ENCODE measurements at places on chromosomes 16 and 17.

DNA sequence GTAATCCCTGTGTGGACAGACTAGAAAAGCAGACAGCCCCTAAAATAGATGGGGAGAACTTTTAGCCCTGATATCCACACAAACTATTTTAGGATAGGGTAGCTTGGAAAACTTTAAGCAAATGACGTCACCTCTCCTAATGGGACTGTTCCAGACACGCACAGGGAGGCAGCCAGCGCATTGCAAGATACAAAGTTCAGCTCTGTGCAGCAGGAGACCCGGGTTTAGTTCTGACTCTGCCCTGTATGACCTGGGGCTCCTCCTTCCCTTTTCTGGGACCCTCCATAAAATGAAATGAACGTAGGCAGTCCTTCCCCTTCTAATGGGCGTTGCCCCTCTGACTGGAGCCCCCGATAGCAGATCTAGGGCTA, 6.3 kb downstream of the ZNF689 start:
- DNase-seq, result no peak

DNA sequence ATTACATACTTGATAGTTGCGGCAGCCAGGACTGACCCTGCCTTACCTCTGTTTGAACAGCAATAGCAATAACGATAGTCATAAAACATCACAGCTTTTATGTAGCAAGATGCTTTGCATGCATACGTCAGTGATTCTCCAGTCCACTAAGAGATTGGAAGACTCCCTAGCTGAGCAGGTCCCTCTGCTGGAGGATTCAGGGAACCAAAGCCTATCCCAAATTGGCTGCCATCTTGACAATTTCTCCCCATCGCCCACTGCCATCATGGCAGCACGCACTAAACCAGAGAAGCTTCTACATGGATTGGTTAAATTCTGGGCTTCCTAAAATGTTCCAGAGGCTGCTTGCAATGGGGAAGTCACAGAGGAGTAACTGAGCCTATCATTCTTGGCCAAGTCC, 360.6 kb upstream of the XYLT1 start:
- DNase-seq, result no peak

- DNase-seq, result no peak
Observed at GRCh38 chr17:9104370-9105041, 83.2 kb downstream of the NTN1 start.

DNA sequence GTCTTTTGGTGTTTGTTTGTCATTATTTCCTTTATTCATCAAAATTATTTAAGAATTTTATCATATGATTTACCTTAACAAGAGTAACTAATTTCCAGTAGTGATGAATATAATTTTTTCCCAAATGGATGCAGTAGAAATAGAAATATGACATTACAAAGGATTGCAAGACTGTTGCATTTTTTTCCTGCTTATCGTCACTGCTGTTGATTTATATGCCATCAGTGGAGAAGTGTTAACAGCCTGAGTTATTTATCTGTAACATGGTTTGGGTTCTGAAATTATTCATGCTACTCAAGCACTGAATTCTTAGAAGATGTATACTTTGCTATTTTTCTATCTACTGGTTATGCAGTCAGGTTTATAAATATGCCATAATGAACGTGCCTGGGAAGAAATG, 68.6 kb downstream of the TMEM100 start:
- DNase-seq, result no peak

DNA sequence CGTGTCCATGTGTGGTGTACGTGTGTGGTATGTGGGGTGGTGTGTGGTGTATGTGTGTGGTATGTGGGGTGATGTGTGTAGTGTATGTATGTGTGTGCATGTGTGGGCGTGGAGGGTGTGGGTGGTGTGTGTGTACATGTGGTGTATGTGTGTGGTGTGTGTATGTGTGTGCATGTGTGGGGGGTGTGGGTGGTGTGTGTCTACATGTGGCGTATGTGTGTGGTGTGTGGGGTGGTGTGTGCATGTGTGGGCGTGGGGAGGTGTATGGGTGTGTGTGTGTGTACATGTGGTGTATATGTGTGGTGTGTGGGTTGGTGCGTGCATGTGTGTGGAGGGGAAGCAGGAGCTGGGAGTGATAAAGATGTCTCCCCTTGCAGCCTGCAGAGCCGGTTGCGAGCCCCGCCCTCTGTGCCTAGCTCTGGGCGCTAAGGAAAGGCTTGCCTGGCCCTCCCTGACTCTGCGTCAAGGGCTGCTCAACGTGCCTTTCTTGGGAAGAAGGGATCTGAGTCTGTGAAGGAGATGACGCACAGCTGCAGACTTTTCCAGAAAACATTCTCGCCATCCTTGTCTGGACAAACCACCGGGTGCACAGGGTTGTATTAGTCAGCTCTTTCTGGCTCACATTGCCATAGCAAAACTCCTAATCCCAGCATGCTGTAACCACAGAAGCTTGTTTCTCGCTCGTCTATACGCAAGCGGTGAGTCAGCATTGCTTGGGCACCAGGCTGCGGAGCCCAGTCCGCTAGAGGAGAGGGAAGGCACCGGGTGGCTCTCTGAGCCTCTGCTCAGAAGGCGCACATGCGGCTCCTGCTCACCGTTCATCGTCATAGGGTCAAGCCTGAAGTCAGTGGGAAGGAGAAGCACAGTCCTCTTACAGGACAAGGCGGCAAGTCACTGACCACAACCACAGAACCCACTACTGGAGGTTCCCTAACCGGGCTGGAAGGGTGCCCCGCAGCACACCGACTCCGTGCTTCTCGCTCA, 2.0 kb upstream of the CD300H start:
- DNase-seq, result no peak

GRCh38 chr16:15031179-15031578, 24.7 kb downstream of the NTAN1 start:
- DNase-seq, result no peak

DNA sequence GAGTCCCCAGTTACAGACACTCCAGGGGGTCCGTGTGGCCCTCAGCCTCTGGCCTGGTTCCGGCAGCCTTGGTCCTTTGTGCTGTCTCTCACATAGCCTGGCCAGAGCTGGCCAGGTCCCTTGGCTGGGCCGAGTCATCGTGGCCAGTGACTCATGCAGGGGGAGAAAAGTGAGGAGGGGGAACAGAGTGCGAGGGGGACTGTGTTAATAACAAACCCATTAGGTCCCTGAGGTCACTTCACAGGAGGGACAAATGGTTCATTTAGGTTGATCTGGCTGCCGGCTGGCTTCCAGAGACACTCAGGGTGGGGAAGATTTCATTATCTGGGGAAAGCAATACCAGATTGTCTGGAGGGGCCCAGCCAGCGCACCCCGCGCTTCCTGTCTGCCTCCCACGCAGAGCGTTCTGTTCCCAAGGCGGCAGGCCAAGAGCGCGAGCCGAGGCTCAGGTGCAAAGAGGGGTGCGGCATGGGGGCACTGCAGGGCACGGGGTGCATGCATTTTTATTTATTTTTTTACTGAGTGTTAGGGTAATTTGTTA, 223.1 kb downstream of the SEC14L1 start:
- no peak for DNase-seq

DNA sequence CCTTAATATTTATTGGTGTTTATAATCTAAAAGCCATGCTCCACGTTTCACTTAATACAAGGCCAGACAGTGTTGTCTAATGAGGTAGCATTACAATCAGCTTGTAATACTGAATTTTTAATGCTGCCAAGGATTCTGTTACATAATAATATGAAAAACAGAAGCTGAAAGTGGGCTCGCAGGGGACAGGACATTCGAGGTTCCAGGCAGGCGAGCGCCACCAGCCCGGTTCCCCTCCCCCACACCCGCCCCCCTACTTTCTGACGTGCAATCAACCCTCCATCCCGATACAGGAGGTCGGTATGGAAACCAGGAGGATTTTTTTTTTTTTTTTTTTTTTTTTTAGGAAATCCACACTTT, 6.2 kb upstream of the ZFHX3 start:
- DNase-seq, result no peak

- no peak for DNase-seq
Observed at GRCh38 chr16:84303023-84303422, 8.3 kb downstream of the WFDC1 start.

DNA sequence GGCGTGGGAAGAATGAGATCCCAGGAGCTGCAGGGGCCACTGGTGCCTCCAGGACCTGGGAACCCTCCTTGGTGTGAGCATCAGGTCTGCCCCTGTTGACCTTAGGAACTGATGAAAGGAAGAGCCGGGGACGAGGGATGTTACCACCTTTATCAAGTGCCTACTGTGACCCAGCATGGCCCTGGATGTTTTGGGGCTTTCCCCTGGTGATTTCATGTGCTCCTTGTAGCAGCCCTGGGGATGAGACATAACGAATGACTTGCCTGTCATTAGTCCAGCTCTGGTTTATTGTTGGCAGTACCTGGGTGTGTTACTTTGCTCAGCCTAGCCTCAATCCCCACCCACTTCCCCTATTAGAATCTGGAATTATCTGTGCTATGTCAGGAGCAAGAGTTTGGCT, 39.9 kb downstream of the WSCD1 start:
- no peak for DNase-seq

- no peak for DNase-seq
Observed at GRCh38 chr17:47847341-47848197, 3.4 kb downstream of the SP6 start.

DNA sequence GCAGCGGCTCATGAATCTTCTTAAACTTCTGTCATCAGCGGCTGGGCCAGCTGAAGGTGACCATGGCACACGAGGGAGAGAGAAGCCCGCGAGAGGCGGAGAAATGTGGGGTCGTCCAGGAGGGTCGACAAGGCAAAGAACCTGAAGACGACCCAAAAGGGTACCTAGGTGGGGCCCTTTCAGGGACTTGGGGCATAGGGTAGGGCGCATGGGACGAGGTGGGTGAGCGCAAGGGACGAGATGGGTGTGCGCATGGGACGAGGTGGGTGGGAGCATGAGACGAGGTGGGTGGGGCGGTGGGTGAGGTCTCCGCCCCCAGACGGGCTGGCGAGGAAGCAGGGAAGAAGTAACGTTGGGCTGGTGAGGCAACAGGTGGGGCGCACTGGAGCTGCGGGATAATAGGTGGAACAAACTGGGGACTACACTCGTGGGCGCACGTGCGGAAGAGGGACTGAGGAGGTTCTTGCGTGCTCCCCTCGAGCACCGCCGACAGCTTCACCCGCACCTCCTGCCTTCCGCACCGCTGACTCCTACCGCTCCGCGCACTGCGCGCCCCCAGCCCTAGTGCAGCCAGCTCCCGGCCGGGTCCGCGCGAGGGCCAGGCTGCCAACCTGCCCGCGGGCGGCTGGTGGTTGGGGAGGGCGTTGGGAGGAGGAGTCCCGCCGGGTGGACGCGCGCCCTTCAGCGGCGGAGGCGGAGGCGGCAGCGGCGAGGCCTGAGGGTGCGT, 23.2 kb upstream of the CRYM start:
- DNase-seq, result peak; percentile 8

DNA sequence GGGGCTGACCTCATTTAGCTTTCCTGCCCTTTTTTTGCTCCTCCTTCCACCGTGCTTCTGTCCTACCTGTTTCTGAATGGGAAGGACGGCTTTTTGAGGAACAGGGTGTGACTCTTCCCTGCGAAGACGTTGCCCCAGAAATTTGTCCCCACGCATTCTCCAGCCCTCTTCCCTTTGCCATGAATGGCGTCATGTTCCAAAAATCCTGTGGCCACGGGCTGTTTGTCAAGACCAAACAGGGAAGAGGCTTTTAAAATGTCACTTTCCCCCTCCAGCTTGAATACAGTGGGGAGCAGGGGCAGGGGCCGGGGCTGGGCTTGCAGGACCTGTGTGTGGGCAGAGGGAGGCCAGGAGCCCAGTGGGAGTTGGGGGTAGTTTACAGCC, 13.9 kb downstream of the MPRIP start:
- no peak for DNase-seq

GRCh38 chr17:81486199-81486810, 26.3 kb downstream of the ACTG1 start:
- no peak for DNase-seq

GRCh38 chr16:14198572-14198971, 127.5 kb downstream of the MRTFB start:
- DNase-seq, result no peak

GRCh38 chr17:49996495-49997300, 1.7 kb upstream of the DLX3 start:
- peak; percentile 44 for DNase-seq

DNA sequence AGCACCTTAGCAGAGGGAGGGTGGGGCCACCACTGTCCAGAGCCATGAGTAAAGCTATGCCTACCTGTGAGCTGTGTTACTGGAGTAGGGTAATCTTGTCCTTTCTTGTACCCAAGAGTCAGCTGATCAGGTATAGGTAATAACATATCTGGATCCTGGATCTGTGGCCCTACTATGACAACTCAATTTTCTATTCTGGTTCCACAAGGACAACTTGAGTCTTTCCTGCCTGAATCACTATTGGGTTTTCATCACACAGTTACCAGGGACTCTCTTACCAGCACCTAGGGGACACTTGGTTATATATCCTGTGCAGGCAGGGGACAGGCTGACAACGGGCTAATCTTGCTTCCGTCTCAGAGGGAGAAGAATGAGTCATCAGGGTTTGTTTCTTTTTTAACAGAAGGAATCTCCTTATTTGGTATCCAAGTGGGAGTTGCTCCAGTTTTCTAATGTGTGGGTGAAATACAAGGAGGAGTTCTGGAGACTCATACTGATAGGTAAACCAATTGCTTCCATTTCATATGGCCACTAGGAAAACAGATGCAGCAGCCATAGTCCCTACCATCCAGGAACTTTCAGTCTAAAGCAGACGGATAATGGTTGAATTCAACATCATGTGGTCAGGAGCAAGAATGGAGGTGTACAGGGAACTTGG, 6.8 kb downstream of the ZNF267 start:
- no peak for DNase-seq

DNA sequence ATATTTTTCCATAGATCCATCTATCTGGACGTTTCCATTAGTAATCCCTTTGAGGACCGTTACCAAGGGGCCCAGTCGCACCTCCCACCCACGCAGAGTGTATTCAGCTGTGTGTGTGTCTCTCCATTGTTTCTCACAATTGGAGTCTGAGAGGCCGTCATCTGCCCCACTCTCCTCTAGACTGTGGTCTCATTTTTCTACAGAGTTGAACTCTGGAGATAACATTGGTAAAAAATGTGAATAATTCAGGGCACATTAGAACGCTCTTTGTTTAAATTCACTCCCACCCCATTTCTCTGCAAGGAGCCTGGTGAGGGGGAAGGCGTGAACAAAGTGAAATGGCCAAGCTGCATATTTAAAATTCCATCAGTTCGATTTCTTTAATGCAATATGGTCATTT, 333.1 kb upstream of the MAF start:
- DNase-seq, result no peak

- DNase-seq, result no peak
Observed at GRCh38 chr16:82063456-82064082, 28.5 kb downstream of the HSD17B2 start.

DNA sequence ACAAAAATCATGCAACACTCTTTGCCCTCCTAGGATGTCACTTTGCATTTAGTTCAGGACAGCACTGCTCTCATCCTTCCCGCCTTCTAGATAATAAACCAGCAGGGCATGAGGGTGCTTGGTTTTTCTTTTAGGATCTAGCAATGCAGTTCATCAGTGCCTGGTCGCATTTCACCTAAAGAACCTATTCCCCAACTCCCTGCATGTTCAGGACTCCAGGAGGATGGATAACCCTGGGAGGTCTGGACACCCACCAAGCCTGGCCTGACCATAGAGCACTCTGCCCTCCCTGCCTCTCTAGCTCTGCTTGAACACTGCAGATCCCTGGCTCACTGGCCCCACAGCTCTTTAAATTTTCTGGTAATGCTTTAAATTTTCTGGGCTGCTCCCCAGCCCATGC, 2.6 kb downstream of the SLFN12 start:
- no peak for DNase-seq

GRCh38 chr17:16467886-16468285, 24.1 kb downstream of the LRRC75A start:
- DNase-seq, result no peak

Data from stimulated activated CD8-positive, alpha-beta memory T cell treated with anti-CD3 and anti-CD28 coated beads, Interleukin-12 subunit alpha, Interleukin-12 subunit beta, amount 100 ng/mL, for 4 hours (primary cell).